Renal pelvis (tissue), 12 donors: ENCODE measurements at places on chromosomes 12 and 14. TPM values are rescaled to one million over a fixed set of nuclear protein-coding genes. Genes with fewer than 3 reads are reported as not detected.

The CKAP4 gene
- 125 TPM for polyA plus RNA-seq

DNA sequence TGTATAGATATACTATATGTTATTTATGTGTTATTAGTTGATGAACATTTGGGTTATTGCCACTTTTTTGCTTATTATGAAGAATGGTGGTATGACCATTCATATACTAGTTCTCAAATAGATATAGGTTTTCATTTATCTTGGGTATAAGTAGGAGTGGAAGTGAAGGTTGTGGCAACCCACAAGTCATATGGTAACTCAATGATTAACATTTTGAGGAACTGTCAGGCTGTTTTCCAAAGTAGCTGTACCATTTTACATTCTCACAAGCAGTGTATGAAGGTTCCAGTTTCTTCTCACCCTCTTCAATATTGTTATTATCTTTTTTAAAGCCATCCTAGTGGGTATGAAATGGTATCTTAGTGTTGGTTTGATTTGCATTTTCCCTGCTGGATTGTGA is 19.0 kb upstream of the MSRB3 start:
- no peak for DNase-seq

- DNase-seq, result no peak
Measured at GRCh38 chr12:130357729-130358330, 20.1 kb downstream of the PIWIL1 start.

- no peak for DNase-seq
Measured at GRCh38 chr12:127300075-127300474, 966.9 kb upstream of the TMEM132C start.
